ENCODE measurements at places on chromosomes 7 and 10.

GRCh38 chr10:109875828-109876821 is 47.2 kb downstream of the XPNPEP1 start:
- DNase-seq = no peak

DNA sequence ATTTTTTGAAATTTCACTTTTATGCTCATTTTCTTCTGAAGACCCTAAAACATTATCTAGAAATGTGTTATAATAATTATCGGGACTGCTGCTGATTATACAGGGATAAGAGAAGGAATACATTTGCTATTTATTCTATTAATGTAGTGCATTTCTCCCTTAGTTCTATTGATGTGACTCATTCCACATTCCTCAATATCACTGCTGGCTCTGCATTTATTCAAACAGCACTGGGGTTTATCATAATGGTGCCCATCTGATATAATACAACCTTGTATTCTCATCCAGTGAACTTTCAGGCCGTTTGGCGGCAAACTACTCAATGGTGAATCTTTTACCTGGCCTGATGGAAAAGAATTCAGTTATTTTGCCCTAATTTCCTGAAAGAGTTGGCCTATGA is 7.8 kb downstream of the KCND2 start:
- DNase-seq = no peak

GRCh38 chr10:132203256-132204077 is 16.7 kb downstream of the DPYSL4 start:
- DNase-seq = no peak

DNA sequence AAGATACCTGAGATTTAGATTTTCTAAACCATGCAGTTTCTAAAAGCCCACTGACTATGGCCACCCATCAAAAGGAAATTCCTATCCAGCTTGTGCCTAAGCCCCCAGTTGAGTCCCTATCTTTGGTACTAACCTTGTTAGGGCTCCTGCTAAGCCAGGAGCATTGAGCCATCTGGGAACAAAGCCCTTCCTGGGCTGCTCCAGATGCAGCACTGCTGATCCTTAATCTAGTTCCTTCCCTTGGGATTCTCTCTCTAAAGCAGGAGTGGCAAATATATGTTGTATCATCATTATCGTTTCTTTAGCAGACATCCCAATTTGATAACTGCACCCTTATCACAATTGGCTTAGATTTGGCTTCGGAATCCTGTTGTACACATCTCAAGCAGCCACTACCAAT is 24.7 kb upstream of the PDLIM1 start:
- no peak for DNase-seq

GRCh38 chr7:41459183-41459582 is 243.7 kb downstream of the INHBA start:
- no peak for DNase-seq

- peak; percentile 5 for DNase-seq
Observed at GRCh38 chr10:98135222-98135899, 904 bp downstream of the R3HCC1L start.

DNA sequence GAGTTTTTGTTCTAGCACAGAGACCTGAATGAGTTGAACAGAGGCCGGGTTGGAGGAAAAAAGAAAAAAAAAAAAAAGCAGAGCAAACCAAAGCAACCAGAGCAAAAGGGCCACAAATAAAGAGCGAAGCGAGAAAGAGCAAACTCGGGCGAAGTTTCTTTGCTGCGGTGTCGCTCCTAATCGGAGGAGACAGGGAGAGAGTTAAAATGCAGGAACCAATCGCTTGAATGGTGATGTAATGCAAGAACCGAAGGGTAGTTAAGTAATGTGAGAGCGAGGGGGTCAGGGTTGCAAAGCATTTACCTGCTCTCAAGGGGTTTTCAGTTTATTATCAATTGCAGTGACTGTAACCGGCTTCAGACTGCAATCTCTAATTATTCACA is 271.7 kb downstream of the TRIL start:
- no peak for DNase-seq

DNA sequence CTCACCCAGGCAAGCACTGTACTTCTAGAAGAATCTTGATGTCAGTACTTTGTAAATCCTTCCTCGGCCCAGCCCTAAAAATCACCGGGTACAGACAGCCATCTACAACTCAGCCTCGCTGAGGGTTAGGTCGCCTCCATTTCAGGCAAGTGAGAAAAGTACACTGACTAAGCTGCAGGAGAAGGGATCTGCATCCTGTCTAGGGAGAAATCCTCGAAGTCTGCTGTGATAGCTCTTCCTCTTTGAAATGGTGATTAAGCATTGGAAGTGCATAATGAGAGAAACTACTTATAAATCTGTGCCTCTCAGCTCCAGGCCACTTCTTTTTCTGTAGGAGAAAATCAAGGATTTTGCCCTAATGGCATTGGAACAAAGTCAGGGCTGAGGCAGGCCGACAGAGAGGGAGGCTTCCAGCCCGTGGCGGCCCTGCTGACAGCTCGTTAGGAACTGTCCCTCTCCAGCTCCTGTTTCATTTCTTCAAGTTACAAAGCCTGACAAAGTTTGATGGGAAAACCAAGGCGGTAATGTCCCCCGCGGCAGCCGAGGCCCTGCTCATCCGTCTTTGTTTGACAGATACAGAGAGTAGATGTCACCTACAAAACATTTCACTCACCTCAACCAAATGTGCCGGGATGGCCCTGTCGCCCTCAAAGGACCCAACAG is 14.1 kb upstream of the GOT1 start:
- no peak for DNase-seq

- no peak for DNase-seq
Observed at GRCh38 chr10:20892796-20893195, 4.3 kb downstream of the NEBL start.

DNA sequence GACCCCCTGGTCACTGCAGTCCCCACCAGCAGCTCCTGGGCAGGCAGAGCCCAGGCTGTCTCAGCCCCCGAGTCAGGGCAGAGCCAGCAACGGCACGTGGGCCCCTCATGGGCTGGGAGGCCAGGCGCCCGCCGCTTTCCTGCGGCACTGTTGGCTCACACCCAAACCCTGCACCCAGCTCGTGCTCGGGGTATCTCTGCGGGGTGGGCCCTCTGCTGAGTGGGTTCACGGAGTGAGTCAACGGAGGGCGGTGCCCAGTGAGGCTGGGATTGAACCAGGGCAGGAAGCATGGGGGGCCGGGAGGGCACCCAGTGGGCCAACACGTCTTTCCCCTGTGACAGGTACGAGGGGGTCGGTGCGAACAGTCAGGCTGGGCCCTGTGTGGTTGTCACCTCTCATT is 28.9 kb downstream of the ADAP1 start:
- no peak for DNase-seq

DNA sequence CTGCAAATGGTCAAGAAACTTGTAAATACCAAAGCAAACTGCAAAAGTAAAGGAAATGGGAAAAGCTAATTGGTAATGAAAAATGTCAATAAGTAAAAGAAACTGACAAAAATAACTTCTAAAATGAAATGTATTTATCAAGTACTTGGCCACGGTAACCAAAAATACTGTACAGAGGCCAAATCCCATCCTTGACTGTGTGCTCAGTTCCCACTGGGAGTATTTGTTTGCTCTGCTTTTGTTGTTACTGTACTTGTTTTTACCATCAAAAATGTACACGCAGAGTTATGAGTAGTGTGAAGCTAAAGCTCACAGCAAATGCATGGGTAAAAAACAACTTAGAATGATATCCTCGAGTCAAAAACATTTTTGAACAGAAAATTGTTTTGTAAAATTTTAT is 31.1 kb downstream of the ENKUR start:
- DNase-seq = no peak

GRCh38 chr7:1695800-1696454 is 25.9 kb downstream of the ELFN1 start:
- no peak for DNase-seq

- DNase-seq = no peak
Observed at GRCh38 chr7:32412471-32412870, 77.7 kb downstream of the LSM5 start.

DNA sequence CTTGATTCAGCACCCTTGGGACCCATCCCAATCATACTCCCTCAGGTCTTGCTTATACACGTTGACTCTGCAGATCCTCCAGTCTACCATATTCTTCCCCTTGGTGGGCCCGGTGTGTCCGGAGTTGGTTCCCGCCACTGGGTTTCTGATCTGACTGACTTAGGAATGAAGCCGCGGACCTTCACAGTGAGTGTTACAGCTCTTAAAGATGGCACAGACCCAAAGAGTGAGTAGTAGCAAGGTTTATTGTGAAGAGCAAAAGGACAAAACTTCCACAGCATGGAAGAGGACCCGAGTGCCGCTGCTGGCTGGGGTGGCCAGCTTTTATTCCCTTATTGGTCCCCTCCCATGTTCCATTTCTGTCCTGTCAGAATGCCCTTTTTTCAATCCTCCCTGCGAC is 5.9 kb upstream of the GDF10 start:
- DNase-seq = no peak

GRCh38 chr7:117582219-117582704 is 102.4 kb downstream of the CFTR start:
- DNase-seq = no peak

- no peak for DNase-seq
Observed at GRCh38 chr7:89549768-89550167, 604.5 kb upstream of the STEAP1 start.

- peak; percentile 79 for DNase-seq
Observed at GRCh38 chr10:93816123-93816747, 58.5 kb downstream of the LGI1 start.

DNA sequence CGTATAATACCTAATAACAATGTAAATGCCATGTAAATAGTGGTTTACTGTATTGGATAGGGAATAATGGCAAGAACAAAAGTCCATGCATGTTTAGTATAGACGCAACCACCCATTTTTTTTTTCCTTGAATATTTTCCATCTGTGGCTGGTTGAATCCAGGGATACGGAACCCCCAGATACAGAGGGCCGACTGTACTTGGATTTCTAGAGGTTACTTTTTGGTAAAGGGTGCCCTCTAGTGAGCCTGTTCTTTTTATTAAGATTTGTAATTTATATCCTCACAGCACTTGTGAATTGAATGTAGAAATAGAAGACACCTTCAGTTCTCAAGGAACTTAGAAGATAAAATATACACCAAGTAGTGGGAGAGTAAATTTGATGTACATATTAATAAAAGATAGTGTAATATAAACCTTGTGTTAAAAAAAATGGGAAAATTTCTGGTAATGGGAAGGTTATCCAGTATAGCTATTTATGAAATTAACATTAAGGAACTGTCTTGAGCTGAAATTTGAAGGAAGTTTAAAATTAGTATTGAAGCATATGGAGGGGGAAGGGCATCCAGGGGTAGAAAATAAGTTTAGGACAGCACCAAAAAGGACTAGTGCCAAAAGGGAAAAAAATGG is 32.0 kb downstream of the EXOC6 start:
- DNase-seq = peak; percentile 17

GRCh38 chr10:130109796-130110245 is 809 bp downstream of the C10orf143 start:
- DNase-seq = peak; percentile 58

GRCh38 chr7:128003167-128003566 is 28.1 kb downstream of the LRRC4 start:
- DNase-seq = no peak

- no peak for DNase-seq
Observed at GRCh38 chr7:30923774-30924413, 12.2 kb downstream of the AQP1 start.

GRCh38 chr10:107806026-107806425 is 641.5 kb upstream of the SORCS1 start:
- DNase-seq = no peak

DNA sequence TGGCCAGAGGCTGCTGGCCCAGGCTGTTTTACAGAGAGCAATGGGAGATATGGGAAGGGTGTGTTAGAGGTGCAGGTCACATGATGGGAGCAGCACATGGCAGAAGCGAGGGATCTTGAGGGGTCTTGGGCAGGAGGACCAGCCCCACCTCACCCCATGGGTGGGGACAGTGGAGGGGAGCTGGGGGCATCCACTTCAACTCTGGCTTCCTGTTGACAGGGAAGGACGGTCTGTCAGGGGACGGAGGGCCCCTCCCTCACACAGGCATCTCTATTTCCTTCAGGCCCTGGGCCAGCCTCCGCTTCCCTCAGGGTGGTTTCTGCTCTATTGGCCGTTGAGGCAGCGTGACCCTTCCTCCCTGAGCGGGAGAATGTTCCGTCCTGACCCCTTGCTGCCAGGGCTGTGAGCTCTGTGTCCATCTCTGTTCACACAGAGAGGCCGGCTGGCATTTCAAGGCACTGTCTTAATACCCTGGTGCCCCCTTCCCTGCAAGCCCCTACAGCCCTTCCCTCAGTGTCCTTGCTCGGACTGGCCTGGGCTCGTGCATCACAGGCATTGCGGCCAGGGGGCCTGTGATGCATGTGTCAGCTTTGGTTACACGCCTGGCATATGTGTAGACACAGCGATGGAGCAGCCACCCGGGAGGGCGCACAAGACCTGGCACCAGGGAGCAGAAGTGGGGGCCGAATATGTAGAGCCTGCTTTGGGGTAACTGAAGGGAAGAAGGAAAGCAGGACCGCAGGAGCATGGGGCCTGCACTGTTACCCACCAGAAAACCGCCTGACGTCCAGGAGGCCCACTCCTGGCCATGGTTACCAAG is 31.8 kb downstream of the RAMP3 start:
- no peak for DNase-seq

DNA sequence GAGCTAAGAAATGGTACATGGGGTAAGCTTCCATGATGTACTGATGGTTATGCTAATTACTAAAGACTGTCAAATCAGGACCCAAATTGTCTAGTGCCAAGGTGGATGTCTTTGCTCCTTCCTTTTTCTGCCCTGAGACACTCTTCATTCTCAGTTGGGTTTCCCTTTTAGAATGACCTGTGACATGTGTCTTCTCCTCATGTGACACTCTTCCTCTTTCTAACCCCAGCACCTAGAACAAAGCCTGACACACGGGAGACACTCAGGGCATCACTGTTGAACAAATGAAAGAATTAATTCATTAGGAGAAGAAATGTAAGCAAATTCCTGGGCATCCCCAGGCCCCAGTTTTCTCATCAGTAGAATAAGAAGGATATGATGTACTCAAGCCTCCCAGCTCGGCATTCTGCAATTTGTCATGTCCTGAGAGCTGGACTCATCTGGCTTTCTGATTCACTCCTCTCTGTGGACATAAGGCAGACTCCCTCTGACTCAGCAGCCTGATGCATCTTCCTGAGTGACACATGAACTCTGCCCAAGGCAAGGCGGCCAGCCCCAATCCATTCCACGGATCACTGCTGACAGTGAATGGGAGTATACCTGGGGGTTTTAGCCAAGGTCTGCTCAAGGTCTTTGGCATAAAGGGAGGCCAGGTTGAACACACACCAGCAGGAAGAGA is 473.8 kb downstream of the KCNMA1 start:
- DNase-seq = no peak

DNA sequence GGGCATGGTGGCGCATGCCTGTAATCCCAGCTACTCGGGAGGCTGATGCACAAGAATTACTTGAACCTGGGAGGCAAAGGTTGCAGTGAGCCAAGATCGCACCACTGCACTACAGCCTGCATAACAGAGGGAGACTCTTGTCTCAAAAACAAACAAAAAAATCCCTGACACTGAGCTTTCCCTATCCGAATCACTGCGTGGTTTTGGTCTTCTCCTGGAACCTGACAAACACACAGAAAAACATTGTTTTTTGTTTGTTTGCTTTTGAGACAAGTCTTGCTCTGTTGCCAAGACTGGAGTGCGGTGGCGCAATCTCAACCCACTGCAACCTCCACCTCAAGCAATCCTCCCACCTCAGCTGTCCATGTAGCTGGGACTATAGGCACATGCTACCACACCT is 50.4 kb upstream of the PTPRN2 start:
- no peak for DNase-seq

Data from NCI-H1417 (cell line).